Stimulated activated naive CD4-positive, alpha-beta T cell treated with Interleukin-2 at 50 U/mL for 16 hours (primary cell): ENCODE measurements at places on chromosomes 11 and 22.

DNA sequence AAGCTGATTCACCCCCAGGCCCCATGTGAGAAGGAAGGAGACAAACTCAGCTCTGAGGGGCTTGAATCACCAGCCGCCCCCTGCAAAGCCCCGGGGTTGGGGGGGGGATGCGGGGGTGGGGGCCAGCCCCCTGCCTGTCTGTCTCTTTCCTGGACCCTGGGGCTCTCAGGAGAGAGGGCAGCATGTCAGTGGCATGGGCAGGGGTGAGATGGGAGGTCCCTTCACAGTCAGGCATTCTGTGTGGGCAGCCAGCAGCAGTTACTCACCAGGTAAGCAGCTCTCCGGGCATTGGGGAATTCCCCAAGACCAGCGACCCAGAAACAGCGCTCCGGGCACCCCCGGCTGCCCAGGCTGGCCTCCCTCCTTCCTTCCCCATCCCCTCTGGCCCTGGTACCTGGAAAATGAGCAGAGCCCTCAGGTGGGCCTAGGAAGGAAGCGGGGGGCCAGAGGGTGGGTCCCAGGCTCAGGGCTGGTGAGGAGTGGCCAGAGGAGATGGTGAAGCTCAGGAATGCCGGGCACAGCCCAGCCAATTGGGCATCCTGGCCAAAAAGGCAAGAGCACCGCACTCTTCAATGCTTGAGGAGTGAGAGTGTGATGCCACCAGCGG, 4.2 kb upstream of the LIF start:
- peak; percentile 24 for DNase-seq

DNA sequence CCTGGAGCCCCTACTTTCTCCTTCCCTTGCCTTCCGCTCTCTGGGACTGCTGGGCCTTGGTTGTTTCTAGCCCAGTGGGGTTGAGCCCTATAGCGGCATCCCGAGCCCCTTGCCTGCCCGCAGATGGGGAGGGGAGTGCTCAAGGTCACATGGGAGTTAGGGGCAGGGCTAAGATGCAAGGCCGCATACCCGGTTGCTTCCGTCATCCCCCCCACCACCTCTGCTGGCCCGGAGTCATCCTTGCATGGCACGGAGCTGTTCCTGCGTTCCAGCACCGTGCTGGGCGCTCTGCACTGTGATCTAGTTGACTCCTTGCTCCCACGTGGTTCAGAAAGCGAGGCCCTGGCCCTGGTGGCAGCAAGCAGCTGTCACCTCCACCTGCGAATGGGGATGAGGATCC, 18.0 kb downstream of the FLRT1 start:
- DNase-seq, result no peak

GRCh38 chr22:48832592-48832991, 995.1 kb downstream of the BRD1 start:
- DNase-seq, result peak; percentile 0

DNA sequence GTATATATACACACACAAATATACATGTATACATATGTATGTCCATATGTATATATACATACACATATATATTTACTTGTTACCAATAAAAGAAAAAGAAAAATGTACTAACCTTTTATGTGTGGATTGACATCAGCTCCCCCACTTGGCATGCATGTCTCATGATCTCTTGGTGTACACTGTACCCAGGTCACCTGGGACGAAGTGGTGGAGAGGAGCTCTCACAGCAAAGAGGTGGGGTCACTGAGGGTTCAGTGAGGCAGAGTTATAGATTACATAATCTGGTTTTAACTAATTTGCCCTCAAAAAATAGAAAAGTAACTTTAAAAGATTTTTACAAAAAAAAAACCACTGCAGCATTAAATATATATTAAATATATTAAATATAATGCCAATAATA, 15.5 kb upstream of the USP47 start:
- no peak for DNase-seq

- DNase-seq, result no peak
These were observed 15.4 kb downstream of the SLC3A2 start for GRCh38 chr11:62896049-62896448.

- DNase-seq, result no peak
These were observed 3.5 kb downstream of the ZDHHC24 start for GRCh38 chr11:66542362-66542761.

DNA sequence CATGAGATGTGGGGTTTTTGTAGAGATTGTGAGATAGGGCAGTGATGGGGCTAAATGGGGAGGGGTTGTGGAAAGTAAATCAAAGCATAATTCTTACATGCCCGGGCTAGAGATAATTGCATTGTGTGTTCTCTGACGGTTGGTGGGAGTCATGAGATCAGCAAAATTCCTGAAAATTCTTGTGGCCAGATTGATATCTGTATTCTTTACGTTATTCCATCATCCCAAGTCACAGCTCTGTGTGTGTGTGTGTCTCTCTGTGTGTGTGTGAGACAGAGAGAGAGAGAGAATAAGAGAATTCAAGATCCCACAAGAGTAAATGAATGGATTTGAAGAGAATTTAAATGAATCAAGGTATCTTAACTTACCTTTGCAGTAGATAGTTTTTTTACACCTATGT, 138.6 kb upstream of the ARHGAP20 start:
- DNase-seq, result no peak

GRCh38 chr11:25183411-25183810, 686.6 kb downstream of the LUZP2 start:
- DNase-seq, result no peak

DNA sequence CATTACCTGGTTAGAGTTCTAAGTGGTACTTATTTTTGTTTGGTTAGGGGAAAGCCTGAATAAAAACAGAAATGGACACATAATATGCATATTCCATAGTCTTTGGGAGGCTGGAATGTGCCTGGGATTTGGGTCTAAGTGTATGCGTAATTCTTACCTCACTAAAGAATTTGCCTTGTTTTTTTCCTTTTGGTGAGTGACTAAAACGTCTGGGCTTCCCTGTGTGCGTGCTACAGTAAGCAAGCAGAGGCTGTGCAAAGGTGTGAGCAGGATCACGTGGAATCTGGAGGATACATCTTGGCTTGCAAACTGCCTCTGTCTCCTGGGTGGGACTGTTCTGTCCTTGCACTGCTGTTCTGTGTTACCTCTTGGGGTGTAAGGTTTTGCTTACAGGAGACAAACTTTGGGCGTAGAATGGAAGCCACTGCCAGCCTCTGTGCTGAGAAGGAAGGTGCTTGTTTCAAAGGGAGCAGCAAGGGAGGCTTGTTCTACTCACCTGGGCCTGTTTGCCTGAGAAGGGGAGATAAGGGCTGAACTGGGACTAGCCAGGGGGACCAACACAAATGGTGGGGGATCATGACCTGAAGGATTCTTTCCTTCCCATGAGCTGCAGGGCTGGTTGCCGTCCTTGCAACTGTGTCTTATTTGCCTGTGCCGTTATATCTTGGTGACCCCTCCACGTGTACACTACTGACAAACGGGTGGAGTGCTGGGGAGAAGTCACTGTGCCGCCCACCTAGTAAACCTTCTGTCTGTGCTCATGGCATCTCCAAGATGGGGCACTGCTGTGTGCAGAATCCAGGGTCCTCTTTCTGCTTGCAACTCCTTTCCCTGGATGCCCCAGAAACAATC, 4.5 kb downstream of the NEAT1 start:
- peak; percentile 34 for DNase-seq

DNA sequence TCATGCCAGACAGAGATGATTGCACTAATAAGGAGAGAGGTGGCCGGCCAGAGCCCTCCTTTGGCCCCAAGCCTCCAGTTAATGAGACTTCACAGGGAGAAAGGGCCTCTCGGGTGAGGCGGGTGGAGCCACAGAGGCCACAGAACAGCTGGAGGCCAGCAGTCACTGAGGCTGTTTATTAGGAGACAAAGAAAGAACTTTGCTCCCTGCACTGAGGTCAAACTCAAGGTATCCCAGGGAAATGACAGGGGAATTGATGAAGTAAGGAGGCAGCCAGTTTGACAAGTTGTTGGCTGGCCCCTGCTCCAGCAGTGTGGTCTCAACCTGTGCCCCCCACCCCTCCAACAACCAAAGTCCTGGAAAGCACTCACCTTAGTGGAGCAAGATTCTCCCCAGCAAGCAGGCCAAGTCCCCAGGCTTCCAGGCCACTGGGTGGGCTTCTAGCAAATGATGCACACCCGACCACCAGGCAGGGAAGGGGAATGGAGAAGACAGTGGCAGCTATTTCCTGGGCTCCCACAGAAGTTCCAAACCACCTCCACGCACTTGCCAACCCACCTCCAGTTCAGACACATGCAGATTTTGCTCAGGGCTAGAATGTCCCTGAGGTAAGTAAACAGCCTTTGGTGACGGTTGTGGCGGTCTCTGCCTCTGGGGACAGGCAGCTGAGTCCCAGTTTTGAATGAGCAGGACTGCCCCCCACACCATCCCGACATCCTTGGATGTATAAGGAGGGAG, 53.2 kb downstream of the RPUSD4 start:
- no peak for DNase-seq

DNA sequence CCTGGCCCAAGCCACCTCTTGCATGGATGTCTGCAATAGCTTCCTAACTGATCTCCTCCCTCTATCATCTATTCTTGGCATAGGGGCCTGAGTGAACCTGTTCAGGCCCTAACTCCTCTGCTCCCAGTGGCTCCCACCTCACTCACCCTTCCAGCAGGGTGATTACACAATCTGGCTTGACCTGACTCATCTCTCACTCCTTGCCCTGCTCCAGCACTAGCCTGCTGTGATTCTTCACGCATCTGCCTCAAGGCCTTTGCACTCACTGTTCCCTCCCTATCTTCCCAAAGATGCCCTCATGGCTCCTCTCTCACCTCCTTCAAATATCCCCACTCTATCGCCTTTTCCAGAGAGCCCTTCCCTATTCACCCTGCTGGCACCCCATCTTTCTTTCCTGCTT, 10.5 kb downstream of the SCN4B start:
- no peak for DNase-seq

DNA sequence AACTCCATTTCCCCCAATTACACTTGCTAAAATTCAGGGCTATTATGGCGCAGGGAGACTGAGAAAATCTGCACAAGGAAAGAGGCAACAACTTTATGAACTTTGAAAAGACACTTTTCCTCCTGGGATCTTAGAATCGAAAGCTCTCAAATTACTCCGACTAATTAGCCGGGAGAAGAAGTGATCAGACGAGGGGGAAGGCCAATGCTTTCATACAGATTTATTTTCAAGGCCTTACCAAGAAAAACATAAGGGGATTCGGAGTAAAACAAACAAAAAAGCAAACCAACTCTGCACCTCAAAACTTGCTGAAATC, 1.6 kb downstream of the PAX6 start:
- DNase-seq, result no peak

DNA sequence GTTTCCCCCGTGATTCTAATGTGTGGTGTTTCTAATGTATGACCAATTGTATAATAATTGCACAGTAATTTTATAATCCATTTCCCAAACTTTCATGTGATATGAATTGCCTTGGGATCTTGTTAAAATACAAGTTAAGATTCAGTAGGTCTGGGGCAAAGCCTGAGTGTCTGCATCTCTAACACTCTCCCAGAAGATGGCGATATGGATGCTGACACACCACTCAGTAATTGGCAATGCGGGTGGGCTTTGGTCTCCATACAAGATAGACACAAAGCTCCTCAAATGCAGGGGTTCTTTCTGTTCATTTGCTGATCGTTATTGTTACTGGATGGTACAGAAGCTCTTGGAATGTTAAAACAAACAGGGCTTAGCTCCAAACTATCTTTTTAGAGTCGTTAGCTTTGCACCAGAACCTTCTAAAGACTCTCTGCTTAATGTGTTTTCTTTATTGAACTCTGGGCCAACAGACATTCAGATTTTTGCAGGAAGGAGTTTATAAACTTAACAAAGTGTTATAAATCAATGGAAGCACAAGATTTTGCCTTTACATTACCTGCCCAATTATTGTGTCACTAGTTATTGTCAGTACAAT, 45.4 kb upstream of the ANO3 start:
- no peak for DNase-seq

DNA sequence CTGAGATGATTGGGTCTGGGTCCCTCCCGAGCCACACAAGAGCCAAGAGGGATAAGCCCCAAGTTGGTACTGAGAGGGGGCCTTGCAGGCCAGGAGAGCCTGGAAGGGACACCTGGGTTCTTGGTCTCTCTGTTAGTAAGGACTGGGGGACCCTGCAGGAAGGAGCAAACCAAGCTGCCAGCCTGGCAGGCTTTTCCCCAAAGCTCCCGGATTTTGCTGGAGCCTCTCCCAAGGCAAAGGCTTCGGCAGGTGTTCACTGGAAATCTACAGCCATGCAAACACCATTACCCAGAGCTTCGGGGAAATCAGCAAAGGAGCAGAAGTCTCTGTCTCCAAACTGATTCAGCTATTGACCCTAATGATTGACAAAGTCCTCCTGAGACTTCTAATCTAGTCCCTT, 527.9 kb downstream of the BUD13 start:
- DNase-seq, result no peak

GRCh38 chr11:42992594-42992993, 319.2 kb upstream of the API5 start:
- DNase-seq, result no peak

DNA sequence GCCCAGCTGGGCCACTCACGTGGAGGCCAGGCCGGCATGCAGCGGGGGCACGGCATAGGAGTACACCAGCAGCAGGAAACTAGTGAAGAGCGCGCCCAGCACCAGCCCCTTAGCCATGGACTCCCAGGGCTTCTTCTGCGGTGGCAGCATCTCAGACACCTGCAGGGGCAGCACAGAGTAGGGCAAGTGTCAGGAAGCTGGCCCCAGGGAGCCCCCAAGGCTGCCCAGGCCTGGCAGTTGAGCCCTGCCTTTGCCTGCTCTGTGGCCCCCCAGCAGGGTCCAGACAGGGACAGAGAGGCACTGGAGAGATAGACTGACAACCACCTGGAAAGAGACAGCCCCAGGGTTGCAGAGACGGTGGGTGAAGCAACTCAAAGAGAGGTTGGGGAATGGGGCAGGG, 10.7 kb upstream of the SEC14L6 start:
- no peak for DNase-seq

GRCh38 chr11:79066456-79067351, 374.1 kb downstream of the TENM4 start:
- DNase-seq, result no peak
